ENCODE measurements at places on chromosomes 11 and 22. TPM values are rescaled to one million over a fixed set of nuclear protein-coding genes. Genes with fewer than 3 reads are reported as not detected.

ZBTB16 gene
- total RNA-seq = 26.0 TPM

POU2AF1 gene
- total RNA-seq = 1.8 TPM

GPHA2 gene
- total RNA-seq = not detected

CD248 gene
- total RNA-seq = 6.7 TPM

HBE1 gene
- not detected for total RNA-seq

Data from esophagus squamous epithelium (tissue), 5 donors.